Gastrocnemius medialis (tissue), 4 donors: ENCODE measurements at places on chromosomes 4 and X. TPM values are rescaled to one million over a fixed set of nuclear protein-coding genes. Genes with fewer than 3 reads are reported as not detected.

GRCh38 chr4:186351668-186352194 is 85.7 kb downstream of the F11 start:
- DNase-seq: no peak

DNA sequence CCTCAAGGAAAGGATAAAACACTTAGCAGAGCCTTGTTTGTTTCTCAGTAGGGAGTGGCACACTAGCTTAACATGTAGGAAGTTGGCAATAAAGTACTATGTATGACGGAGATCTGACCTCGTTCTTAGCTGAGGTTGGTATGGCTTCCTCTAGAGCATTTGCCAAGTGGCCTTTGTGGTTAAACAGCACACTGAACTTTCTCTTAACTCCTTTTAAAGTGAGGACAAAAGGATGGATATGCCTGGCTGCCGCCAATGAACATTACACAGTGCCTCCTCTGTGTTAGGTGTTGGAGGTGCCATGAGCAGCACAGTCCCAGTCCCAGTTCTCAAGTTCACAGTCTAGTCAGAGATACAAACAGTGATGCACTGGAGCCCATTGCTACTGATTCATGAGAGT is 54.4 kb downstream of the VGLL1 start:
- DNase-seq: no peak

- DNase-seq: no peak
Measured at GRCh38 chrX:107102980-107103379, 15.6 kb downstream of the RBM41 start.

DNA sequence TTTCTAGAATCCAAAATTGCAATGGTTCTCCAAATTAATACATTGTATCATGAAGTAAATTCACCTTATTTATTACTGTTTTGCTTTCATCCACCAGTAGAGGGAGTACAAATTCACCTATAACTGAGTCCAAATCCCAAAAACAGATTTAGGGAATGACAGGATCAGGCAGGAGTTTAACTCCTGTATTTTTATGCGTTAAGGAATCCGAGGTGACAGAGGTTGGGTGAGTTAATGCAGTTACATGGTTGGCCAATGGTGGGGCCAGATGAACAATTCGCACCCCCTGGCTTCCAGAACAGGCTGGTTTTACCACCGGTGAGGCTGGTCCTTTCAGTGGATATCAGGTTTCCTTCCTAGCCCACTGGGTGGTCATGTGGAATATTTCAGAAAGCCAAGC is 82.4 kb downstream of the MTNR1A start:
- DNase-seq: no peak

PNMA3 gene
- total RNA-seq: not detected

- DNase-seq: peak; percentile 23
Measured at GRCh38 chr4:70992391-70992881, 1.0 kb upstream of the DCK start.
